ENCODE measurements at places on chromosomes 5 and 9.

GRCh38 chr5:178572617-178573016 is 17.6 kb downstream of the COL23A1 start:
- no peak for DNase-seq

DNA sequence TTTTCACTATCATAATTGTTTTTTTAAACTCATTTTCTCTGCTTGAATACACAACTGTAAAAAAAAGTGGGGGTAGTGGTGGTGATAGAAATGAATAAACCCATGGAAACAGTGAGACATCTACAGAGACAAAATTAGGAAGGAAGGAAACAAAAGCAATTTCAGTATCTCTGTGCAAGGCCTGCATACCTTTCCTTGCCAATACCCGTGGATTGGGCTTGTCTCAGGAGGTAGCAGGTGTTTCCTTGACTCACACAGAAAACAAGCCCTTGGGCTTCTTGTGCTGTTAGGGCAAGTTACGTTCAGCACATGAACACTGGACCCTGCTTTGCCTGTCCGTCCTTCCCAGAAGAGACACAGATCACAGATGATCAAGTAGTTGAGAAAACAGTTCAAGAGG is 372.2 kb downstream of the ZSWIM6 start:
- DNase-seq = no peak

DNA sequence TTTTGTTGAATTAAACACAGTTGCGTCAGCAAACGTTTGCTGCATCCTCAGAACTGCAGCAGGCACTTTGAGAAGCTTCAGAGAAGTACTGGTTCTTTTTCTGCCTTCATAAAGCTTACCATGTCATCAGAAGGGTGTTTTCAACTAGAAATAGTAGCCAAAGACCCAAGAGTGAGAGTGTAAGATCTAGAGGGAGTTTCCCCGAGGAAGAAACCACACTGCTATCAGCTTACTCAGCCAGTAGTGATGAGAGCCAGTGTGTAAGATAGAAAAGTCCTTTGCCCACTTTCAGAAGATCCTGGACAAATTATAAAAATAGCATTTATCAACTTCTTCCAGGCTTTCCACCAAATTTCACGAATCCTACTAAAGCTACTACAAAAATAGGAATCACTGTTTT is 154.5 kb downstream of the PAPPA start:
- no peak for DNase-seq

DNA sequence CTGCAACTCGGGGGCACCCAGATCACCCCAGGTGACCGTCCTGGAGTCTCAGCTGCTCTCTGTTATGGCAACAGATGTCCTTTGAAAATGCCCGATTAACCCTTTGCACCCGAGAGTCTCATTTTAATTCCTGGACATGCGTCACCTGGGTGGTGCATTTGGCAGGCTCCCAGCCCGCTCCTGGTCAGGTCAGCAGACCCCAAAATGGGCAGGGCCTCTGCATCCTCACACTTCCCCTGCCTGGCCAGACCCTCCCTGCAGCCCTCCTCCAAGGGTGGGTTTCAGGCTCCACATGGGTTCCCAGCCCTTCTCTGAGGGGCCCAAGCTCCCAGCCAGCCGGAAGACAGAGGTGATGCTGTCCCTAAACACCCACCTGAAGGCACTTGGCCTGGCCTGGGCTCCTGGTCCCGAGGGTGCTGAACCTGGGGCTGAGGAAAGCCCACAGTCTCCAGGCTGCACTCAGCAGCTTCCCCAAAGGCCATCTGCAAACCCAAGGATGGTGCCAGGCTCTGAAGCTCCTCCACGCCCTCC is 69.4 kb downstream of the PSMB7 start:
- no peak for DNase-seq

DNA sequence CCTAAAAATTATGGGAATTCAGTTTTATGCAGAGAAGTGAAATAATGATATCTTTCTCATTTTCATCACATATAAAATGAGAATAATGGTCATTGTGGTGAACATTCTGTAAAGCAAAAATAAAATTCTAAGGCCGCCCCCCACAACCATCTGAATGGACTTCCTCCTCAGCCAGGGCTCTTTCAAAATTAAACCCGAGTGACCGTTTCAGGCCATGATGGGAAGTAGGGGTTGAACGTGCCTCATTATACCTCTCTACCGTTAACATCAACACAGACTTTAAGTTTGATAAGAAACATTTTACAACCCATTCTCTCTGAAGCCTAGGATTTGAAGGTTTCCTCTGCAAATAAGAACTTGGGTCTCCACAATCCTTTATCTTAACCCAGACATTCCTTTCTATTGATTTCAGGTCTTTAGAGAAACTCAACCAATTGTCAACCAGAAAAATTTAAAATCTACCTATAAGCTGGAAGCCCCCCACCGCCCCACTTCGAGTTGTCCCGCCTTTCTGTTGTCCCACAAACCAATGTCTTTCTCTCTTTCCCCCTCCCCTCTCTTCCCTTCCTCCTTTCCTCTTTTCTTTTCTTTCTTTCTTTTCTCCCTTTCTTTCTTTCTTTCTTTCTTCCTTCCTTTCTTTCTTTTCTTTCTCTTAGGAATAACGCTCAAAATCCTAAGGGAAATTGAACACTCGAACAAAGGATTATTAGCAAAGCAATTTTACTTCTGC is 1.7 kb upstream of the TMCO6 start:
- DNase-seq = no peak

Data from stimulated activated CD4-positive, alpha-beta T cell treated with anti-CD3 and anti-CD28 coated beads, Interleukin-4, amount 100 ng/mL, for 4 hours (primary cell).